PC-3 (cell line): ENCODE measurements at places on chromosomes 7 and 10. TPM values are rescaled to one million over a fixed set of nuclear protein-coding genes. Genes with fewer than 3 reads are reported as not detected.

DNA sequence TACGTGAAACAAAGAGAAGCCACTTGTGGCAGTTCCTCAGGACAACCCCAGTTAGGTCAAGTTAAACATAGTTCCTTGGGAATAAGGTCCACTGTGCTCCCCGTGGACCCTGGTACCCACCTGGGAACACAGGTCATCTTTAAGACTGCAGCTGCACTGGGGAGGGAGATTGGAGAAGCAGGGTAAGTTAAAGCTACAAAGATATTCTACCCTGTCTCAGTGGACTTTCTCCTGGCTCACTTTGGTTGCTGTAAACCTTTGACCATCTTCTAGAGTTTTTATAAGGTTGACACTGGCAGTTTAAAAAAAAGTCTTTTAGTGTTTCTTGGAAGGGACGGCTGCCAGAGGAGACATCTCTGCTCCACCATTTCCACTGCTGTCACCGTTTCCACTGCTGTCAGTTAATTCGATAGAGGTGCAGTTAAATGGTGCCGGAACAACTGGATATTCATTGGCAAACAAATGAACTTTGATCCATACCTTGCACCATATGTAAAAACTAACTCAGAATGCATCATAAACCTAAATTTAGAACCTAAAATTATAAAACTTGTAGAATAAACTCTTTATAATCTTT is 42.5 kb downstream of the LMTK2 start:
- H3K27me3 ChIP-seq = no peaks in the 10 kb centered on the region
- no peak overlapping the region for H3K27ac ChIP-seq
- peaks cover 6% of the 10 kb centered on the region; the same call in 1 of the 2 replicates for H3K36me3 ChIP-seq
- no peak for DNase-seq
- H3K4me1 ChIP-seq = no peaks in the 10 kb centered on the region

DNA sequence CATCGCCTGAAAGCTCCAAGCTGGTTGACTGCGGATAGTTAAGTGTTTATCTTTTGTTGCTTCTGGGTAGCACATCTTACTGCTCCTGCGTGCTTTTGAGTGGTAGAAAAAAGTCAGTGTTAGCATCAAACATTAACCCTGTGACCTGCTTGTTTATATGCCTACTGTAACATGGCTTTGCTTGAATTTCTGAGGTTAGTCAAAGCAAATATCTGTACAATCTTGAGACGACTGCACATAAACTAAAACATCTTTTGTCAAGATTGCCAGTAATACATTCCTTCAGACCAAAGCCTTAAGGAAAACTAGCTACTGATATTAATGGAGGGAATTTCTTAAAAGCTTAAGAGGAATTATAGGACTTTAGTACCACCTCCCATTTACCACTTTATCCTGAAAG is 163.7 kb downstream of the BAMBI start:
- H3K27me3 ChIP-seq = no peaks in the 10 kb centered on the region
- no peak overlapping the region for H3K4me3 ChIP-seq
- H3K36me3 ChIP-seq = no peaks in the 10 kb centered on the region
- no peak overlapping the region for H3K27ac ChIP-seq
- H3K4me1 ChIP-seq = peaks cover 26% of the 10 kb centered on the region

GRCh38 chr10:3672220-3672619 is 112.8 kb downstream of the KLF6 start:
- H3K4me3 ChIP-seq = no peak overlapping the region
- no peaks in the 10 kb centered on the region for H3K36me3 ChIP-seq
- no peaks in the 10 kb centered on the region for H3K4me1 ChIP-seq
- no peak overlapping the region for H3K27ac ChIP-seq
- no peaks in the 10 kb centered on the region for H3K27me3 ChIP-seq
- no peak for DNase-seq

DNA sequence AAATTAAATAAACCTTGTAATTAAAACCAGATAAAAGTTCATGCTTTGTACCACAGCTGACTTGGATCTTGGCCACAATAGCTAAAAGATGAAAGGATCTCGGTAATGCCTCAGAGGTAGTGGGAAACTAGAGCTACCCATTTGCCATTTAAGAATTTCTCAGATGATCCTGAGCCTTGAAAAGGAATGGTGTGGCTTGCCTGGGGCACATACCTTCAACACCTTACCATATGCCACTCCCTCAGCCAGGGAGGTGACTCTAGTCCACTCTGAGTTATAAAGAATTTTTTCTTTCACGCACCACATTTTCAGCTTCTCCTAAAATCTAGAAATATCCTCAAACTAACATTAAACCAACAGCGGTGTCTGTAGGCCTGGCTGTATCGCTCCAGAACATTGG is 516.3 kb upstream of the TEX47 start:
- no peak for DNase-seq
- H3K27ac ChIP-seq = no peak overlapping the region
- no peaks in the 10 kb centered on the region for H3K4me1 ChIP-seq
- H3K36me3 ChIP-seq = no peaks in the 10 kb centered on the region
- H3K4me3 ChIP-seq = no peak overlapping the region

DNA sequence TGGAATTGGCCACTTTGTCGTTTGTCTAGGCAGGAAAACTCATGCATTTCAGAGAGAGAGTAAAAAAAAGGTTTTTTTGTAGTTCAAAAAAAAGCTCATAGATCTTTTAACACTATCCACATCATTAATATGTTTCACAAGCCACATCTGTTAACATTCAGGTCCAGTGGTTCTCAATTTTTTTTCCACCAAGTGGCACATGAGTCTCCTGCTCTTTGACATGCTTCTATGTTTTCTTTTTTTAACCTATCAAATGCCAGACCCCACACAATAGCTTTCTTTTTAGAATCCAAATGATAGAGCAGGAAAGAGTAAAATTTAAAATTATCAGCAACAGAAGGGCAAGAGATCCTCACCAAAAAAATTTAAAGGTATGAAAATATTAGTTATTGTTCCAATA is 20.3 kb downstream of the NOD1 start:
- H3K4me1 ChIP-seq = peaks cover 10% of the 10 kb centered on the region

DNA sequence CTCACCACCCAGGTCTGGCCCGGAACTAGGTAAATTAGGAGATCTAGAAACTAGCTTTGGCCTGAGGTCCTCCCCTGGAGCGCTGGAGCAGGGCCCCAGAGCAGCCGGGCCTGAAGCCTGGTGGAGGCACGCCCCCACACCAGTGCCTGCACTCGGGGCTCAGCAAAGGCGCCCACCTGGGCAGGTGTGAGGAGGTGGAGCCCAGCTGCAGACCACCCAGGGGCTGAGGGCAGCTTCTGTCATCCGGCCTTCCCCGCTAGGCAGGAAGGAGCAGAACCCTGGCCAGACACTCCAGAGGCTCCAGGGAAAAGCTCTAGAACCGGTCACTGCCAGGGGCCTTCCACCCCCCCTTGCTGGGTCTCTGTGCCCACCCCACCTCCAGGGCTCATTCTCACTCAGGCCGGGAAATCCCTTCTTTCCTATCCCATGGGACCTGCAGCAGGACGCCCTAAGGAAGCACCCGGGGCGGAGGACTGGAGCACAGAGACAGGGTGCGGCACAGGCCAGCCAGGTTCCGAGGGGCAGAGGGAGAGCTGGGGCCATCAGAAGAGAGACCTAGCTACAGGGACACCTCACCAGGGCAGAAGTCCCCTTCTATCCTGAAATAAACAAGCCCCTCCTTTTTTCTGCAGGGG is 161.2 kb downstream of the NRF1 start:
- H3K36me3 ChIP-seq = no peaks in the 10 kb centered on the region; the same call in 1 of the 2 replicates
- no peak overlapping the region for H3K4me3 ChIP-seq
- DNase-seq = no peak
- H3K27ac ChIP-seq = no peak overlapping the region

DNA sequence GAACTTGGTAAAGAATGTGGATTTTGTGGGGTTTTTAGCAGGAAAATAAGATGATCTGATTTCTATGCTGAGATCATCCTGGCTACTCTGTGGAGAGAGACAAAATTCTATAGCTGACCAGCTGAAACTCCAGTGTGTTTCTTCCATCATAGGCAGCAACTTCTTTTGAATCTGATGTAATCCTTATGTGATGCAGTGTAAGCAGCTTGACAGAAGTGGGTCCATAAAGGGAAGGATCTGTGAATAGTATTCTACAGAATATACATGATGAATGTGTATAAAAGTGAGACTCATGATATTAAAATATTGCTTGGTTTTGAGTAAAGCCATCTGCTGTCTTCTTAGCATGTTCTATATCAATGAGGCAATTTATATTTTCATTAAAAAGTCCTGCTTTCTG is 4.4 kb downstream of the MYO3A start:
- no peak overlapping the region for H3K4me3 ChIP-seq
- no peak overlapping the region for H3K27ac ChIP-seq
- no peaks in the 10 kb centered on the region for H3K4me1 ChIP-seq
- peaks cover 19% of the 10 kb centered on the region; the same call in 1 of the 2 replicates for H3K27me3 ChIP-seq

DNA sequence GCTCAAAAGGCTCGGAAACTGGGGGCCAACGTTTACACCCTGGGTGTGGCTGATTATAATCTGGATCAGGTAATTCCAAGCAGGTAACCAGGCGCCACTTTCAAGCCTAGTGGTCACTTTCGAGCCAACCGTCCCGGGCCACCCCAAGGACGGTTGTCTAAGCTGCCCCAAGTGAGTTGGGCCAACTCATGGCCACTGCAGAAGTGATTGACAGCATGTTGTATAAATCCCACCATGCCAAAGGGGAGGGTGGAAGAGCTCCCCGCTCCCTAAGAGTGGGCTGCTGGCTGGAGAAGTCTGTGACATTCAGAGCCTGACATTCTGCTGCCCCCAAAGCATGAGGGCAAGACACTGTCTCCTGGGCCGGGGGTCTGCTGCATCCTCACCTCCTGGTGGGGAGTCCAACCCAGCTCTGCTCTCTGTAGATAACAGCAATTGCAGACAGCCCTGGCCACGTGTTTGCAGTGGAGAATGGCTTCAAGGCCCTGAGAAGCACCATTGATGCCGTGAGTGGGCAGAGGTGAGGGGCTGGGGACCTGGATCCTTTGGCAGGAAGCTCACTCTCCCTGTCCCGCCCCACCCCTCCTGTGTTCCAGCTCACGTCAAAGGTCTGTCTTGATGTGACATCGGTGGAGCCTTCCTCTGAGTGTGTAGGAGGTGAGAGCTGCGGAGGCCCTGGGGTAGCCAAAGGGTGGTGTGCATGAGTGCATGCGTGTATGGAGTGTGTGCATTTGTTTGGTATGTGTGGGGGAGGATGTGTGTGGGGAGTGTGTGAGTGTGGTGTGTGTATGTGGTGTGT is 10.8 kb downstream of the ANTXRL start:
- H3K4me1 ChIP-seq = no peaks in the 10 kb centered on the region
- no peaks in the 10 kb centered on the region for H3K36me3 ChIP-seq
- DNase-seq = no peak
- no peak overlapping the region for H3K4me3 ChIP-seq

DNA sequence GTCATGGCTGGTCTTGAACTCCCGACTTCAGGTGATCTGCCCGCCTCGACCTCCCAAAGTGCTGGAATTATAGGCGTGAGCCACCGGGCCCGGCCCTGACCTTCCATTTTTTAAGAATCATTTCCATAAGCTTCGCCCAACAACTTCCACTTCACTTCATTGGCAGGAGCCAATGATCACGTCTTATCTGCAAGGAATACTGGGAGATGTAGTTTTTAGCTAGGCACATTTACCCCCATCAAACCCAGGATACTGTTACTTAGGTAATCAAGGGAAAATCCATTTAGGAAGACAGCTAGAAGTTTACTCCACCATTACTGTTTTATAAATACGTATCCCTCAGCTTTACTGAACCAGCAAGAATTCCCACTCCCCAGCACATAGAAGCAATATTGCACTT is 3.4 kb upstream of the CDK13 start:
- no peak overlapping the region for H3K27ac ChIP-seq
- H3K4me1 ChIP-seq = peaks cover 6% of the 10 kb centered on the region; the same call in 1 of the 2 replicates
- no peaks in the 10 kb centered on the region for H3K36me3 ChIP-seq
- DNase-seq = no peak
- no peaks in the 10 kb centered on the region for H3K27me3 ChIP-seq
- no peak overlapping the region for H3K4me3 ChIP-seq

- DNase-seq = no peak
- no peaks in the 10 kb centered on the region for H3K27me3 ChIP-seq
- H3K36me3 ChIP-seq = no peaks in the 10 kb centered on the region
- no peak overlapping the region for H3K4me3 ChIP-seq
- no peak overlapping the region for H3K27ac ChIP-seq
Measured at GRCh38 chr10:92042541-92042940, 119.0 kb downstream of the BTAF1 start.

DNA sequence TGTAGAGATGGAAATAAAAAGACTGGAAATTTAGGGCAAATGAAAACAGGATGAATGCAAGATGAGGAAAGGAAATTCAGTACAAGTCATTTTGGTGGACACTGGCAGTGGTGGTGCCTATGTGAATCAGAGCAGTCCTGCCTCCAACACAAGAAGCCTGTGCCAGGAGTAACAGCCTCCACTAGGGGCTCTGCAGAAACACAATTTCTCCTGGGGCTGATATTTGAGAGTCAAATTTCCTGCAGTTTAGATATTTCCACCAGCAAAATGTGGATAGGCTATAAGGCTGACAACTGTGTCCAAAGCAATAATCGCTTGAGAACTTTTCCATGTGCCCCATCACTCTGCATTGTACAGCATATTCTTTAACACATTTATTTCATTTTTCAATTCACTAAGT is 4.7 kb upstream of the PLXDC2 start:
- no peak overlapping the region for H3K4me3 ChIP-seq
- no peaks in the 10 kb centered on the region for H3K36me3 ChIP-seq
- peaks cover 27% of the 10 kb centered on the region for H3K27me3 ChIP-seq
- no peaks in the 10 kb centered on the region for H3K4me1 ChIP-seq
- peak; percentile 37 for DNase-seq

DNA sequence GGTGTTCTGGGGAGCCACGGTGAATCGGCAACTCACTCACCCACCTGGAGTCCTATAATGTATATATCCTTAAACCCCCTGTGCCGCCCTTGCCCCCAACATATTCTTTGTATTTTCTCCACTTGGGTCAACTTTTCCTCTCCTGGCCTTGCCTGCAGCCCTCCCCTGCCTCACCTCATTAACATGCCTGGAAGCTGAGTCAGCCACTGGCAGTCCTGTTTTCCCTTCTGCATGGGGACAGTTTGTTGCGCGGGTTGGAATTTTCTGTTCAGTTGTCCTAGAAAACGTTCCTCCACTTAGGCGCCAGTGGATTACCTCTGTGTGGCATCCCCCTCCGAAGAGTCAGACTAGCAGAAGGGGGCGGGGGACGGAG is 97.4 kb downstream of the C10orf105 start:
- H3K27ac ChIP-seq = no peak overlapping the region
- peaks cover 16% of the 10 kb centered on the region for H3K4me1 ChIP-seq
- peak; percentile 65 for DNase-seq
- H3K27me3 ChIP-seq = no peaks in the 10 kb centered on the region

GRCh38 chr10:35392482-35393228 is 56.3 kb downstream of the CCNY start:
- no peak overlapping the region for H3K4me3 ChIP-seq
- H3K27ac ChIP-seq = no peak overlapping the region
- H3K4me1 ChIP-seq = peaks cover 11% of the 10 kb centered on the region
- no peaks in the 10 kb centered on the region for H3K27me3 ChIP-seq
- H3K36me3 ChIP-seq = peaks cover 24% of the 10 kb centered on the region

- peak overlapping the region; percentile 59 for H3K27ac ChIP-seq
- DNase-seq = peak; percentile 90
- no peak overlapping the region for H3K4me3 ChIP-seq
- peaks cover 13% of the 10 kb centered on the region; the same call in 1 of the 2 replicates for H3K36me3 ChIP-seq
Measured at GRCh38 chr10:74194545-74194944, 43.5 kb downstream of the ADK start.

Gene TRIM73
- total RNA-seq = 5.2 and 6.4 TPM in 2 replicates

Gene CREB5
- 5.2 and 6.0 TPM in 2 replicates for total RNA-seq

Gene ATRNL1
- total RNA-seq = not detected in 2 replicates

Gene ESYT2
- 76.1 and 78.0 TPM in 2 replicates for total RNA-seq

Gene LARP4B
- 32.7 and 33.9 TPM in 2 replicates for total RNA-seq

Gene ANKRD22
- total RNA-seq = 5.0 and 6.2 TPM in 2 replicates

Gene MMRN2
- total RNA-seq = 1.9 and 6.7 TPM in 2 replicates

Gene PVRIG
- total RNA-seq = not detected in 2 replicates
